ENCODE measurements at places on chromosomes 6 and 20. TPM values are rescaled to one million over a fixed set of nuclear protein-coding genes. Genes with fewer than 3 reads are reported as not detected.

Gene TMEM74B
- not detected for total RNA-seq

Gene FAM83C
- not detected for total RNA-seq

Gene OR2J3
- not detected for total RNA-seq

Gene TRIM40
- not detected for total RNA-seq

Gene FAM210B
- total RNA-seq, result 32.0 TPM

Gene MEP1A
- total RNA-seq, result not detected

Gene DUSP15
- not detected for total RNA-seq

Gene NKAIN4
- total RNA-seq, result not detected

Gene OXT
- 1.5 TPM for total RNA-seq

Gene CNKSR3
- total RNA-seq, result not detected

Gene GHRH
- total RNA-seq, result not detected

Gene TFB1M
- 36.6 TPM for total RNA-seq

Gene SS18L1
- total RNA-seq, result 24.8 TPM

Gene CSTF1
- total RNA-seq, result 50.1 TPM

Gene BPIFB4
- not detected for total RNA-seq

Gene VARS2
- total RNA-seq, result 34.9 TPM

Gene MRPL2
- total RNA-seq, result 55.3 TPM

Gene PPIL6
- 0.52 TPM for total RNA-seq

Gene PPP1R16B
- total RNA-seq, result 54.3 TPM

Gene DSTN
- 49.1 TPM for total RNA-seq

Gene TXLNB
- total RNA-seq, result 1.6 TPM

Gene UBE2C
- 0.61 TPM for total RNA-seq

Gene ARFRP1
- 85.6 TPM for total RNA-seq

Gene HUS1B
- total RNA-seq, result 0.78 TPM

Gene PLA2G7
- total RNA-seq, result 12.7 TPM

Gene NRN1
- 0.49 TPM for total RNA-seq

Gene SLC26A8
- total RNA-seq, result not detected

Gene EIF6
- 52.3 TPM for total RNA-seq

Gene TBCC
- total RNA-seq, result 57.4 TPM

Gene OR2B6
- not detected for total RNA-seq

Gene KATNA1
- 18.2 TPM for total RNA-seq

Gene C2
- total RNA-seq, result 3.2 TPM

Gene MLIP
- total RNA-seq, result not detected

Gene GNAS
- 645 TPM for total RNA-seq

Gene MUC21
- not detected for total RNA-seq

Gene AKAP7
- total RNA-seq, result 15.4 TPM
